ENCODE measurements at places on chromosomes 2 and 18.

GRCh38 chr18:48931680-48932461, 18.9 kb downstream of the SMAD7 start:
- peak; percentile 41 for DNase-seq

- DNase-seq: no peak
Measured at GRCh38 chr18:75036917-75037688, 171.8 kb downstream of the PTGR3 start.

DNA sequence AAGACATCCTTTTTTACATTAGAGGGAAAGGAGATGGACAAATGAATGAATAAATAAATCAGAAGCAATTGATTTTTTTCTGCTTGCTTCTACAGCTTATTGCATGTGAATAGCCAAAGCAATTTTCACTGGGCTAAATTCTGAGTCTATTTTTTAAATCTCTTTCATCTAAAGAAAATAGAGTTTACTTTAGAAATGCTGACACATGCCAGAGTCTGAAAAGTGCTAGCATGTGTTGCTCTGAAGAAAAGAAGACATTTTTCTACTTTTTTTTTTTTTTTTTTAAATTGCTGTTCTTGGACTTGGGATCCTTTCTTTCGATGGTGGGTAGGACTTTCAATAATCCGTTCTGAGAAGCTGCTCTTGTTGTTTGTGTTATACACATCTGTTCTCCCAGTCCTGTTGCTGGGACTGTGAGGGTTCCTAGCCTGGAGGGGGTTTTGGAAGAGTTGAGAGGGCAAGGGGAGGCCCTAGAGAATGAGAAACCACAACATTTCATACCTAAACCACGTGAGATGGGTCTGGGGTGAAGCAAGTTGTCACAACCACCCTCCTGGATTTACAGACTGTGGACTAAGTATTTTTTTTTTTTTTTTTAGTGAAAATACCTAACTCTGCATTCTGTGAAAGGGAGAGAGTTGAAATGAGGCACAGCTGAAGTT, 193.5 kb downstream of the PRKCE start:
- DNase-seq: no peak

DNA sequence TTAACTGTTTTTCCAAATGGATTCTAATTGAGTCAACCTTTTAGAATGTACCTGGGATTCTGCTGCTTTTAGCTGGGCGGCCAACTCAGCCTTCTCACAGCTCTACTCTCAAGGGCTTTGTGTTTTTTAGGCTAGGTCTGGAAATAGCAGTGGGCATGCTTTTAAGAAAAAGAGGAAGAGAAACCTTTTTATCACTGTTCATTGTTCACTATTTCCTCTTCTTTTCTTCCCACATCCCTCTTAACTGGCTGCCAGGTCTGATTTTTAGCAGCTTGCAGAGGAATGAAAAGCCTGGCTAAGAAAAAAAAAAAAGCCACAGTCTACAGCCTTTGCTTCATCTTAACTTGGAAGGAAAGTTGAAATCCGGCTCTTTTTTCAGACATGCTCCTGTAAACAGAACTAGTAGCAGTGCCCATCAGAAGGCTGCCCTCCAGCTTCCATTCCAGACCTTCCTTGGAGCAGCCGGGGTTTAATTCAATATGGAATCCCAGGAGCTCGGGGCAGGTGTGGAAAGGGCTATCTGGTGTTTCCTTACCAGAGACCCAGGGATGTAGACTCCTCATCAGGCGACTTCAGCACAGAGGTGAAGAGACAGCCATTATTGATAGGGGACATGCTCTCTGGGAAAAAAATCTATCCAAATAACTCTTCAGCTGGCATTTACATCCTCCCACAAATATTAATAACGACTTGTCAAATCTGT, 230.7 kb downstream of the MYO3B start:
- no peak for DNase-seq

GRCh38 chr2:178403671-178404306, 47.2 kb downstream of the PRKRA start:
- no peak for DNase-seq

DNA sequence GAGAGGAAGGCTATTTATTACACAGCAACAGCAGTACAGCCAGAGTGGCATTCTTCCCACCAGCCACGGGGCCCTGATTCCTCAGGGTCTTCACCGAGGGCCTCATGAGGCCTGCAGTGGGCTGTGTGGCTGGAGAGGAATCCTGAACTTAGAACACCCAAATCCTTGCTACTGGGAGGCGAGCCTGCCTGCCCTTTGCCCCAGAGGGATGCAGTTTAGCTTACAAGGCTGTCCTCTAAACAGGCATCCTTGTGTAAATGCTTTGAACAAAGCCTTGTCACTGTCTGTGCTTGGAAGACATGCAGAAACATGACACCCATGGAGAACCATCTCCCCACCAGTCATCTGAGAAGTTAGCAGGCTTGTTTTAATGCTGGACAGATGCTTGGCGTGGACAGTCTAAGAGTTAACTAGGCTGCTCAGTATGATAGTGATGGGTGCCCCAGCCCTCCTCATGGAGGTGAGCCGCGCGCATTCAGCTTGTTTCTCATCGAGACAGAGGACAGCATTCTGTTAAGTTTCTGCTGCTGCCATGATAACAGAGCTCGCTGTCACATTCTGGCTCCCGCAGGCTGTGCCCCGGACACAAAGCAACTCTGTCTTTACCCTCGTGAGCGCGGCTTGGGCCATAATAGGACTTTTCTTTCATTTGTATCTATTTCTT, 42.9 kb downstream of the ADI1 start:
- no peak for DNase-seq

GRCh38 chr18:62026586-62026985, 133.8 kb upstream of the RNF152 start:
- peak; percentile 3 for DNase-seq

DNA sequence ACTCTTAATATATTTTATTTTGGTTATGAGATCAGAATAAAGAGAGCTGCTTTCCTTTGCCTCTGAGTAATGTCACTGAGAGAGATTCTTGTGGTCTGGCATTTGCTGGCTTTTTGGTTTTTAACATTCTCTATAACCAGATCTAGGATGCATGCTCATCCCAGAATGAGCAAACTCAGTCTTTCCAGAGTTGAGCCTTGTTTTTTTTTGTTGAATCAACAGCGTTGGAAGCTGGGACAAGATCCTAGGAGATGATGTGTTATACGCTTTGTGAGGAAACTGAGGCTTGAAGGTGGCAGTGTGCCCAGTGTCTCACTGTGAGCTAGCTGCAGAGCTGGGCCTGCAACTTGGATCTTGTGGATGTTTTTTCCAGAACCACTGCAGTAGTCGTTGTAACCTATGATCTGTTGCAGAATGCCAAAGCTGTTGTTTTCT, 19.5 kb downstream of the MYO1B start:
- DNase-seq: peak; percentile 77

GRCh38 chr2:111903930-111904439, 5.6 kb downstream of the MERTK start:
- DNase-seq: no peak

- DNase-seq: no peak
Measured at GRCh38 chr2:46335391-46336282, 38.4 kb downstream of the EPAS1 start.

GRCh38 chr2:227855440-227855839, 16.0 kb upstream of the DAW1 start:
- no peak for DNase-seq

GRCh38 chr2:15986644-15987043, 46.3 kb downstream of the MYCN start:
- no peak for DNase-seq

DNA sequence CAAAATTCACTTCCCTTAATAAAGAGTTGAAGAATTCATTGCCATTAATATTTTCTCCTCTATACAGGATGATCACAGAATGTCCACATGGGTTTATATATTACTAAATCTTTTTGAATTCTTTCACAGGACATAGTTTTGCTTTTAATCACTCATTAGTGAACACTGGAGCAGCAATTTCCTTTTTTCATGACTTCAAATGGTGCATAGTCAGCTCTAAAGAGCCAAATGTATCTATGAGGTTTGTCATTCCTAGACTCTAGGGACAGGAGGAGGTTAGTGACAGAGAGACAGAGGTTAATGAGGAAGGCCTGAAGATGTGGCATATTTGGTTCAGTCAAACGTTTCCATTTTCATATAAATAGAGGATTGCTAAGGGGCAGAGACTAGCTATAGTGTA, 111.8 kb downstream of the FSHR start:
- no peak for DNase-seq

DNA sequence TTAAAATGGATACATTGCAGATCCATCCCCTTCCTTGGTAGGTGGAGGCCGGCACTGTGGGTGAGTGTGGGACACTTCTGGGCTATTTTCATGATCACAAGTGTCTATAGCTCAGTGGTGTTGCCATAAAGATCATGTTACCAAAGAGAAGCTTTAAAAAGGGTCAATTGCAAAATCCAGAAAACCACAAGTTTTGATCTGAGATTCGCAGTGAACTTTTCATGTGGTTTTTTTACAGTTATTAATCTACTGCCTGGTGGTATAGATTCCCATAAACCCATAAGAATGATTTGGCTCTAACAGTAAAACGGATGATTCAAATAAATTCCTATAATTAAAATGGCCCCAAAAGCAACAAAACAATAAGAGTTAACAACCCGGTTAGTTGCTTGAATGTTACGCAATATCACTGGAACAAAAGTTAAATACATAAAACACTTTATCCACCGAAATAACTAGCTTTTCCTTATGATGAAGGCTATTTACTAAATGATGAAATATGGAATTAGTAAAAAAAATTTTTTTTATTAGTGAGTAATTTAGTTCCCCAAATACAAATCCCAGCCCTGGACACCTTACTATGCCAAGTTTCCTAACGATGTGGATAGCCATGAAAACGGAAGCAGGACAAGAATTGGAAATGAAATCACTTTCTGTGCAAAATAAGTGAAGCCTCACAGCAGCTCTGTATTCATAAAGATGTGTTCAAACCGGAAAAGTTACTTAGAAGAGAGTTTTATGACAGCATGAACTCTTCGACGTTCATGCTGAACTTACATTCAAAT, 95.6 kb upstream of the THOC1 start:
- no peak for DNase-seq

GRCh38 chr18:7470503-7470902, 96.6 kb upstream of the PTPRM start:
- no peak for DNase-seq

GRCh38 chr2:228613133-228613850, 431.8 kb upstream of the SPHKAP start:
- no peak for DNase-seq

GRCh38 chr18:33733376-33733775, 155.4 kb downstream of the ASXL3 start:
- no peak for DNase-seq

DNA sequence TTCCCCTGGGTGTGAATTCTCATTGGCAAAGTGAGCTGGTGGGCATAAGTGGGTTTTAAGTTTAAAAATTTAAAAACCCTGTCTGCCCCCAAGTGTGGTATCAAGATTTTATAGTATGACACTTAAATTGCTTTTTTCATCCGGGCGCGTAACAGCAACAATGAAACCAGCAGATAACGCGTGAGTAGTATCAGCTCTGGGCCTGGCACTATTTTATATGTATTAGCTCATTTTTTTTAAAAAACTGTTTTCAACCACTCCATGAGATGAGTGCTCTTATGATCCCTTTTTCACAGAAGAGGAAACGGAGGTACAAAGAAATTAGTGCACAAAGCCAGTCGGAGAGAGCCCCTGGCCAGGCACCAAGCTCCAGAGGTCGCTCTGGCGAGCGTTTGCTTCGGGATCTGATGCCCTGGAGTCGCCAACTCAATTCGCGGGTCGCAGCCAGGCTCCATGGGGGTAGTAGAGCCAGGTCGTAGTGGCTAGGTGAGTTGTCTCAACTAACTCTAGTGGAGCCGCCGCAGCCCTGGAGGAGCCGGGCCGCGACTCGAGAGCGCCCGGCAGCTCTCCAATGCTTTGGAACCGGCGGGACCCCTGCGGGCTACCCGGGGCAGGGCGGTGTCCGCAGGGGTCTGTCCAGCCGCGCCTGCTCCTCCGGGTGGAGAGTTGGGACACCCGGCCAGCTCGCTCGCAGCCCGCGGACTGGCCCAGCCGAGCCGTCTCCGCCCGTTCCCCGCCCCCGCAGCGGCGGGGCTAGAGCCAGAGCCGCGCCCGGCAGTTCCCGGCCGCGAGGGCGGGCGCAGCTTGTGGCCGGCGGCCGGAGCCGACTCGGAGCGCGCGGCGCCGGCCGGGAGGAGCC, at the start of gene IL1R1:
TSS of gene IL1R1 (plus strand) at position 777 of the 859 bp plus-strand sequence. CDS start 14,979 bp downstream, outside the sequence.
- peak; percentile 73 for DNase-seq

DNA sequence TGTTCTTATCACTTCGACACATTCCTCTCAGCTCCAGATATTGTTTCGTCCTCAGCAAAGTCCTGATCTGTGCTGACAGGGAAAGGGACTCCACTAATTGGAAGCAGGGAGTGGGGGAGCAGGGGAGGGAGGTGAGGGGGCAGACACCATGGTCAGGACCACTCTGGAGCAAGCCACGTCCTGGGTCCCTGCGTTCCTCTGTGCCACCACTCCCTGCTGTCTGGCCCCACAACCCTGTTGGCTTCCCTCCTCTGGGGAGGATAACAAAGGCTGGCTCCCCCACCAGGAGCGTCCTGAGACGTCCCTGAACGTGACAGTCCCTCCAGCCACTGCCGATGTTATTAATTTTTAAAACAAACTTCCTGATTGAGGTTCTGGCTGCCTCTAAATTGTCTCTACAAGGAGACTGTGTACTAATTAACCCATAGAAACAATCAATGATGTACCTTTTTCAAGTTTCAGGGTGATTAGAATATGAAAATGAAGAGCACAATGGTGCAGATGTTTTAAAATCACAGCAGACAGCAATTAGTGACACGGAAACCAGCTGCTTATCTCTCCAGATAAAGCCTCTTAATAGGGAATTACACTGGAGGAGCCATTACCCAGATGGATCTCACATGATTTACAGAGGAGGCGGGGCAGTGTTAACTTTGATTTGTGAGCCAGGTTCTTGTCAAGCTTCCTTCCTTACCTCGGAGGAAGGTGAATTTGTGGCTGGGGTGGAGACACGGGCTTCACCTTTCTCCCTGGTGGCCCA, 257.5 kb downstream of the SETBP1 start:
- no peak for DNase-seq

GRCh38 chr2:31275976-31276375, 42.0 kb downstream of the EHD3 start:
- DNase-seq: no peak

- DNase-seq: no peak
Measured at GRCh38 chr2:12199491-12200211, 453.2 kb downstream of the LPIN1 start.

DNA sequence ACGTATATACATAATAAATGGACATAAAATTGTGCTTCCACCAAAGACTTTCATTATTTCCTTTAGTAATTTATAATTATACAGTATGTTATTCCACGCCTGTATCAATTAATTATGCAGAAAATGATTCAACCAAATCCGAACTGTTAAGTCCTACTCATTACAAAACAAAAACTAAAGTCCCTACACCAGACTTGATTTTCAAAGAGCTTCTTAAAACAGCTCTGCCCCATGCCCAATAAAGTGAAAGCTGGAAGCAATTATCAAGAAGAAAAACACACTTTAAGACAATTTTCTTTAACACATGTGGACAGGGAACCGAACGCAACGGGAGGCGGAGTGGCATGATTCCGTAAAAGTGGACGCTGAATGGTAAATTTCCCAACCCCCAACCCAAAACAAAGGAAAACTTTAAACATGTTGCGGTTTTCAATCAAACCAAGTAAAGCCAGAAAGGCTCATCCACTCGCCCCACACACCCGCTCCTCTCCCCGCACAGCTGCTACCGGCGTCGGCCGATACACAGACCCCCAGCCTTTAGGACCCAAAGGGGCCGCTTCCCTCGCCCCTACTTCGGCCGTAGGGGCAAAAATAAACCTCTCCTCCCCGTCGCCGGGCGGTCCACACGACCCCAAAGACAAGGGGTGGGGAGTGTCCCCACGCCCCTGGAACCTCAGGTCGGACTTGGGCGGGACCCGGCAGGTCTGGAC, 705 bp downstream of the YES1 start:
- peak; percentile 27 for DNase-seq

- DNase-seq: no peak
Measured at GRCh38 chr2:225598897-225599296, 199.4 kb downstream of the NYAP2 start.
